H1 (cell line): ENCODE measurements at places on chromosomes 3 and 15.

- no peak for DNase-seq
Measured at GRCh38 chr3:109131276-109131675, 5.2 kb upstream of the C3orf85 start.

- no peak for DNase-seq
Measured at GRCh38 chr3:193800138-193801043, 207.4 kb downstream of the OPA1 start.

DNA sequence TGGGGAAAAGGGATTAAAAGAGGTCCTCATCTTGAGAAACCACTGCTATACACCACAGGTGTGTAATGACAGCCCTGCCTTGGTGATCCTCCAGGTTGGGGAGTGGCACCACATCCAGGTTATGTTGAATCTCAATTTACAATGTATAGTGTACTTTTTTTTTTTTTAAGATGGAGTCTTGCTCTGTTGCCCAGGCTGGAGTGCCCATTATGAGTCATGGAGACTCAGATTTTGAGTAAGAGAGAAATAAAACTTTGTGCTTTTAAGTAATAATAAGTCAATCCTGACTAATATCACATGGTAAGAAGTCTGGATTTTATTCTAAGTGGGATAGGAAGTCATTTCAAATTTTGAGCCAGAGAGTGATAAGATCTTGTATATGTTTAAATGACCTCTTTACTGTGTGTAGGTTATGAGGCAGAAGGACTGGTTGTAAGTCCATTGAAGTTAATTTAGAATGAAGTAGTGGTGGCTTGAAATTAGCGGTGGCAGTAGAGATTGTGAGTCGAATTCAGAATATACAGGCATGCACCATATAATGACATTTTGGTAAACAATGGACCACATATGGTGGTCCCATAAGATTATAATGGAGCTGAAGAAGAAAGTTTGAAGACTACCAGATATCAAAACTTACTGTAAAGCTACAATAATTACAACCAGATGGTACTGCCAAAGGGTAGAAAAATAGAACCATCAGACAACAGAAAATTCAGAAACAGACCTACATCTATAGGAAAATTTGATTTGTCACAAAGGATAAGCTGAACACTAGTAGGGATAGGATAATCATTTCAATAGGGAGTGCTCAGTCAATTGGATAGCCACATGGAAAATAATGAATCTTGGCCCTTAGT is 20.7 kb downstream of the POPDC2 start:
- DNase-seq = no peak

DNA sequence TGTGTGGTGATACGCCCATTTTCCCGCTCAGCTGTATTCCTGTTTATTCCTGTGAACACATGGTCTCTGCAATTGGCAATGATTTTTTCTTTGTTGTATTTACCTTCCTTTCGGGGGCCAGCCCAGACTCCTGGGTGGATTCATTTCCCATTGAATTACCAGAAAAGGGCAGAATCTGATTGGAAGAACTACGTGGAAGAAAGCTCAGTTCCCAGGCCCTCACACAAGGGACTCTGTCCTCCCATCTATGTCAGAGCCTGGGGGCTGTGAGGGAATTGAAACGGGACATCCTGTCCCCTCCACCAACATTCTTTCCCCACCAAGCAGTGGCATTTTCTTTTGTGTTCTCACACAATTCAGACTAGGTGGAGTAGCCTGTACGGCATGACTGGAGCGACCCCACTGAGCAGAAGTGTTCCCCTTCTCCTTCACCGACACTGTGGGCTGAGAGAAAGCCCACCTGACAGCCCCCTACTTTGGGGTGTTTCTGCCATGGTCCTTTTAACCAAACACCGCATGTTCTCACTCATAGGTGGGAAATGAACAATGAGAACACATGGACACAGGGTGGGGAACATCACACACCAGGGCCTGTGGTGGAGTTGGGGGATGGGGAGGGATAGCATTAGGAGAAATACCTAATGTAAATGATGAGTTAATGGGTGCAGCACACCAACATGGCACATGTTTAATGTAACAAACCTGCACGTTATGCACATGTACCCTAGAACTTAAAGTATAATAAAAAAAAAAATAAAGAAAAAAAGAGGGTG is 32.1 kb upstream of the RFTN1 start:
- DNase-seq = no peak
